ENCODE measurements at places on chromosomes 4 and X.

DNA sequence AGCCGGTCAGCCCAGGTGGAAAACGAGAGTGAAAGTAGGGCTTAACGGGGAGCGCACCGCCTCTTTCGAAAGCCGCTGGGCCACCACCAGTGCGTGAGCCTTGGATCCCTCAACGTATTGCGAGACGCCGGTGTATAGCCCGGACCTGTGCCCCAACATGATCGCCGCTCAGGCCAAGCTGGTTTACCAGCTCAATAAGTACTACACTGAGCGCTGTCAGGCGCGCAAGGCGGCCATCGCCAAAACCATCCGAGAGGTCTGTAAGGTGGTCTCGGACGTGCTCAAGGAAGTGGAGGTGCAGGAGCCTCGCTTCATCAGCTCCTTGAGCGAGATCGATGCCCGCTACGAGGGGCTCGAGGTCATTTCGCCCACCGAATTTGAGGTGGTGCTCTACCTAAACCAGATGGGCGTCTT lies 929 bp downstream of the MAB21L2 start:
- no peak for DNase-seq

DNA sequence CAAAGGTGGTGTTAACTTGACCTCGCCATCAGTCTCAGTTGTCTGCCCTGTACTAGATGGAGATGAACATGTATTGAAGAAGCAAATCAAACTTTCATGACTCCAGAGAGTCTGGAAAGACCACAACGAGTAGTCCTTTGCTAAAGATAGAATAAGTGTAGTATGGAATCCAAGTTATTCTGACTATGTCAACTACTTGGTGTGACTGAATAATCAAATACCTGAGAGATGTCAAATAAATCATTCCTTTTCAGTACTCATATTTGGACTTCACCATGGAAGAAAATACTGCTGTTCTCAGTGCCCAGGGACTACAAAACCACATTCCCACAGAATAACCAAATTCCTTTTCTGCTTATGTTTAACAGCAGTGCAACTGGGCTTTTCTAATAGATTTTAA lies 161.2 kb upstream of the SPRY1 start:
- DNase-seq: no peak

- no peak for DNase-seq
Measured at GRCh38 chr4:175215208-175215607, 297.1 kb downstream of the ADAM29 start.

DNA sequence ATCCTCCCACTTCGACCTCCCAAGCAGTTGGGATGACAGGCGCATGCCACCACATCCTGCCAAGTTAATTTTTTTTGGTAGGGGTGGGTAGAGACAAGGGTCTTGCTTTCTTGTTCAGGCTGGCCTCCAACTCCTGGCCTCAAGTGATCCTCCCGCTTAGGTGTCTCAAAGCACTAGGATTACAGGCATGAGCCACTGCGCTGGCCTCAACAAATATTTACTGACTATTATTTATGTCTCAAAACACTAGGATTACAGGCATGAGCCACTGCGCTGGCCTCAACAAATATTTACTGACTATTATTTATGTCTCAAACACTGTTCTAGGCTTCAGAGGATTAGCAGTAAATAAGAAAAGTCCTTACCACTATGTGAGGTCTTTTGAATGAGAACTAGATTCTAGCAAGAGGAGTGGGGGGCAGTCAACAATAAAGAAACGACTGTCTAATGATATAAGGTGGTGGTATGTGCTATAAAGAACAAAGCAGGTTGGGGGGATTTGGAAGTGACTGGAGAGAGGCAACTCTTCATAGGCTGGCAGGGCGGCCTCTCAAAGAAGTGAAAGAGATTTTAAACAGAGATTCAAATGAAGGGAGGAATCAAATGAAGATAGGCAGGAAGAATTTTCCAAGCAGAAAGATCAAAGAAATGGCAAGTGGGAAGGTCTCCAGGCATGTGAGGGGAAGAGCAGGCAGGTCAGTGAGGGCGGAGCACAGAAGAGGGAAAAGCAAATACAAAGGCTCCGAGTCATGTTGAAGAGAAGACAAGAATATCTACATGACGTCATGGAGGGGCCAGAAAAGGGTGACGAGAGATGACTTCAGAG lies 12.7 kb upstream of the ACSL1 start:
- DNase-seq: no peak

DNA sequence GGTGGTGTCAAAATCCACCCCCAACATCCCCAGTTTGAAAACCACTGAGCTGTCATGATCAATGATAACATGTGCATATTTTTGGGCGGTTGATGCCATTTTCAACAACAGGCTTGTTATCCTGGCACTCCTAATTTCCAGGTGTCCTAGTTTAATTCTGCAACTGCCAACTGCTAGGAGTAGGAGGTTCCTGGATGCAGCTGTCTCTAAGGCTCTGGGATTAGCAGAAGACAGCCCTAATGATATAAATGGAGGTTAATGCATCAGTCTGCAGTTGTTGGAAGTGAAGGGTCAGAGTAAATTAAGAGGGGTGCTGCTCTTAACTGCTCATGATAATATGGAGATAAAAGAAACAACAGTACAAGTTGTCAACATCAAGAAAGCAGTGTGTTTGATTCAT lies 23.8 kb downstream of the ARFIP1 start:
- DNase-seq: no peak

DNA sequence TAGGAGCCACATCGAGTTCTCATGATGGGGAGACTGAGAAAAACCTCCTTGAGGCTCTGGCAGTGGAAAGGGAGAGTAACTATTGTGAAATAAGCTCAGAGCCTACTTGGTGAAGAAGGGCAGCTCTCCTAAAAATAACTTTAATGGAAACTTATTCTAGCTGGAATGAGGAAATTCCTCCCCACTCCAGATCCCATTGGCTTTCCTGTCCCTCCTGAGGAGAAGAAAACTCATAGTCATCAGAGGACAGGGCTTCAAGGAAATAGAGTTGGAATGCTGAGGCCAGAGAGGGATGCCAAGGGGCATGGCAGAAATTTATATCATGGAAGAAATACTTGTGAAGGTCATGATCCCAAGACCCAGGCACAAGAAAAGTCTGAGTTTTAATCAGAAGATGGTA lies 70.7 kb upstream of the TAPT1 start:
- DNase-seq: no peak

- DNase-seq: no peak
Measured at GRCh38 chrX:7891928-7892327, 35.3 kb downstream of the PNPLA4 start.

DNA sequence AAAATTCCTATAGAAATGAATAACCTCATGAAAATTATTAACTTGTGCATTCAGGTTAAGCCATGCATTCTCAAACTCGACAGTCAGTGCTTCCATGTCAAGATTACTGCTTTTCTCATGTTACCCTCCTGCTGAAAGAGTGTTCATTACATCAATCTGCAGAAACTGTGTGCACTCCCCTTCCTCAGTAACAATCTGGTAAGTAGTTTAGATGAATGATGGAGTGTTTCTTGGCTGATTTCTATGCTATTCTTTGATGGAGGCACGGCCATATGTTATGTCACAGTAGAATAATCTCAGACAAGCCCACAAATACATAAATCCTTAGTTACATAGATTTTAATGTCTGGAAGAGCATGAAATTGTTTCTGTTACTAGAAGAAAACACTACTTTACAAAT lies 193.3 kb upstream of the FAM47A start:
- no peak for DNase-seq

DNA sequence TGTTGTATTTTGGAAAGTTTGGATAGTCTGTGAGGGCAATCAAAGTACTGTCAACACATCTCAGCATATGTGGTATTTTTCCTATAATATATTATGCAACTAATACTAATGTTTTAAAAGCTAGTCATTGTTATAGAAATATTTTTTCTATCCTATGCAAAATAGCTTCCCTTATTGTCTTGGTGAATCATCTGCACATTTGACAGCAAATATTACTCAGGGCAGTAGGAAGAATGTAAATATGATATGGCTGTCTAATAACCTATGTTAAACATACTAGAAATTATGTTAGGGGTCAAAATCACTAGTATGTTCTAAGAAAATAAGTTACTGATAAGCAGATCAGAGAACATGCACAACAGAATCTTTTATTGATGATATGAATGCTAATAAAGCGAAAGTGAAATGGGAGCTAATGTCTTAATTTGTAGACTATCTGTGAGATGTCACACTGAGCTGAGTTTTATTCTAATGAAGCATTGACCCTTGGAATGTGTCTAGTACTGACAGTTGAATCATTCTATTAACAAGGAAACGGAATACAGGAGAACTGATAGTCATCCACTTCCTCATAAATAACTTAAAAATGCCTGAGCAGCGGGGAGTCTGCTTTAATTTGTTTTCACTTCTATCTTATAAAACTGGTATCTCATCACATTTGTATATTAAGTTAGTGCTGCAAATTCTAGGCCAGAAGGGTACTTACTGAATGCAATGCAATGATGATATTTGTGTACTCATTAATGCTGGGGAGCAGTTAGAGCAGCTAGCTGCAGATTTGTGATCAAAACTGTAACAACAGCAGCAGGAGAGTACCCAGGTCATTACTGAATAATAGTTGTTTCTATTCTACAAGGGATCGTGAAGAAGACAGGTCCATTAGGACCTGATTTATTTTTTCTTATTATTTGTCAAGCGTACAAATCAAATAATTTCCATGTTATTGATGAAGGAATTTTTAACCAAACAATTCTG lies 440.3 kb upstream of the AADAT start:
- no peak for DNase-seq

DNA sequence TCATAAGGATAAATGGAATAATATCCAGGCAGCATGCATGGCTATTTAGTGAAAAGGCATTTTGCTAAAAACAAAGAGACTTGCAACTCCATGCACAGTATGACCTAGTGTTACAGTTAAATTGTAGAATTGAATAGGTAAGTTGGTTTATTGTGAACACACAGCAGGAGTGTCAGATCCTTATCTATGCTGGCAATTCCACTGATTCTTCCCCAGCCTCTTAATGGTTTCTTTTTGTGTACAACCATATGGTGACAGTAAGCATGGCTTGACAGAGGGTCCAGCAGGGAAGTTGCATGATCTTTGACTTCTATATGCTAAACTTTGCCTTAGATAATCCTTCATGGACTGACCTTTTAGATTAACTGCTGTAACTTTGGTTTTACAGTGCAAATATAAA lies 936.6 kb upstream of the EPHA5 start:
- no peak for DNase-seq

DNA sequence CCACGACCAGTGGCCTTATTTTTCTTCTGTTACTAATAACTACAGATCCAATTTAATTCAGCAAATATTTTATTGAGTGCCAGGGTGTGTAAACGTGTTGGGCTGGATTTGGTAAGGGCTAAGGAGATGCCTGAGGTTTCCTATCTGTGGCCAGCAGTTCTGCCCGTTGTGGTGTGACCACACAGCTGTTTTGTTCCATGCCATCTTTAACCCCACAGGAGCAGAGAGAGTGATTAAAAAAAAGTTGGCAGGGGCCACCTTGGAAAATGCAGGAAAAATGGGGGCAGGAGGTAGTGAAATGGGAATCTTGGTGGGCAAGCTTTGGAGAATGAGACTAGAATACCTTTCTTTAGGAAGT lies 1.1 kb downstream of the PLAC8 start:
- no peak for DNase-seq

DNA sequence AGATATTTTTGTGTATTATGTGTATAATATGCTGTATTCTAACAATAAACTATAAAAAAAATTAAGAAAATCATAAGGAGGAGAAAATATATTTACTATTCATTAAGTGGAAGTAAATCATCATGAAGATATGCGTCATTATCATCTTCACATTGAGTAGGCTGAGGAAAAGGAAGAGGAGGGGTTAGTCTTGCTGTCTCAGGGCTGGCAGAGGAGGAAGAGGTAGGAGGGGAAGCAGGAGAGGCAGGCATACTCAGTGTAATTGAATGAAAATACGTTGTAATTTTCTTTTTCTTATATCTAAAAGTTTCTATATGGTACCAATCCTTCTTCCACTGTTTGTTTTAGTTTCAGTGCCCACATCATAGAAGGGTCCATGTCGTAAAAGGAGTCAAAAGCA lies 9.8 kb upstream of the TMEM185A start:
- DNase-seq: no peak

GRCh38 chr4:140755774-140756318 lies 339 bp downstream of the TBC1D9 start:
- DNase-seq: no peak

DNA sequence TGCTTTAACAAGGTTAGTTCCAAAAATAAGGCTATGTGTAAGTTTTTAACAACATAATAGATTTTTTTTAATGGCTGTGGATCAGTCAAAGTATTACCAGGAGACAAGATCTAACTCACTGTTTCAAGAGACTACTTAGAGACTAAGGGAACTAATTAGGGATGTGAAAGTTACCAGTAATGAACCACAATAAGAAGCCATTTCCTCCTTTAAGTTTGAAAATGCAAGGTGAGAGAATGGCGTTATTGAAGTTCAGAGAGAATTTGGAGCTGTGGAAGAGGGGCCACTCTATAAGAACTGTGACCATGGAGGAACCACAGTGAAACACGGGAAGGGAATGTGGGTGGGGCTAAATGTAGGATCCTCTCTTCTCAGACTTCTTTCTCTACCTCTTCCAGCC lies 624.2 kb downstream of the GLUD2 start:
- DNase-seq: no peak

DNA sequence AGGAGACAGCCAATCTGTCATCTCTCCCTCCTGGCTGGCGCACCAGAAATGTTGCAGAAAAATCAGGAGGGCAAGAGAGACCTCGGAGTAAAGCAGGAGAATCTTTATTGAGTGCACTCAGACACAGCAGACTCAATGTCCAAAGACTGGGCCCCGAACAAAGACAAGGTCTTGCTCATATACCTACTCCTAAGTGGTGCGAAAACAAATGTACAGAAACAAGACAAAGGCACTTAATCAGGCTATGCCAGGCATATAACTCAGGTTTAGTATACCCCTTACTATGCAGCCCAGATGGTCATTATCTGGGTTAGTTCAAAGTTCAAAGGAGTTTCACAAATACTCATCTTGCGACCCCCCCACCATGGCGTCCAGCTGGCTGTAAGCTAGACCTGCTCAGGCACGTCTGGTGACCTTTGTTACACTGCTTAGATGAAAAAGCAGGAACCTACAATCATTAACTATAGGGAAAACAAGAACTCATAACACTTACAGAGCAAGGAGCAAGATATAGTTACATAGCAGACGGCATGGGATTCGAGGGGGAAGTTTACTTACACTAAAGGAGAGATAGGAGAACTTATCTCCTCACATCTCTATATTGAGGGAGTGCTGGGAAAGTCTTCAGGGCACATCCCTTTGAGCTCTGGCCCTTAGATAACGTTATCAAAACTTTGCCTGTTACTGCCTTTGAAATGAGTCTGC lies 27.5 kb downstream of the SULT1E1 start:
- DNase-seq: no peak

- DNase-seq: no peak
Measured at GRCh38 chr4:181698221-181698620, 545.0 kb upstream of the TENM3 start.

- DNase-seq: no peak
Measured at GRCh38 chrX:112901869-112902725, 61.5 kb upstream of the AMOT start.

- DNase-seq: no peak
Measured at GRCh38 chrX:29071525-29072320, 484.5 kb downstream of the IL1RAPL1 start.

DNA sequence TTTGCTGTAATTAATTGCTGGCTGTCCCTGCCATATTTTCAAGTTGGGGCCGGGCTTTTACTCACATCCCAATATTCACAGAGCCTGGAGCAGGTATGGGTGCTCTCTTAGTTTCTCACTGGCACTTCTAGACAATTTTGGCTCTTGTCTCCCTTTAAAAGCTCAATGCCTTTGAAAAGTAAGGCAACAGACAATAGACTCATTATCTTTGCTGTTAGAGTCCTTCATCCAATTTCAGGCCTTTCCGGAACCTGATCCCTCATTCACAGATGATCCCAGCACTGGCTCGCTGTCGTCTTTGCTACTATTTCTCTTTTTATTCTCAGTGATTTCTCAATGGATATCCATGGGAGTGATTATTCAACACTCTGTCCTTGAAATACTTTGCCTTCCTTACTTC lies 6.7 kb downstream of the ARSJ start:
- no peak for DNase-seq

All from NCI-H187 treated with DMSO at 0.1 percent for 48 hours (cell line).